ENCODE measurements at places on chromosomes 16 and 17.

DNA sequence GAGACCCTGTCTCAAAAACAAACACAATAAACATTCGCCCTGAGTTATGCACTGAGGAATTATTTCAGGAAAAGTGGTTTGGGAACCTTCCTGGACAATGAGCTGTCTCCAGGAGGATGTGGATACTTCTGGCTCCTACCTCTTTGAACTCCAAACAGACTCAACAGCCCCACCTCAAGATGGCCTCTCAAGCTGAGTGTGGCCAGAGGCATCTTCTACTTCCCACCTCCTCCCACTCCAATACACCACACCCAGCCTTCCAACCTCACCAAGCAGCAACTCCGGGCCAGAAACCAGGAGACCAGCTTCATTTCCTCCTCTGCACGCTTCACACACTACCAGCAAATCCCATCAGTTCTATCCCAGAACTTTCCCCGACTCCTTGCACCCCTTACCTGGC, 11.6 kb downstream of the HBQ1 start:
- H3K27ac ChIP-seq, result peak overlapping the region; percentile 22
- peaks cover 3% of the 10 kb centered on the region for H3K27me3 ChIP-seq
- no peak overlapping the region for H3K4me3 ChIP-seq
- 0 out of 2 replicates have a peak, but pooled peaks cover 6% of the 10 kb centered on the region for H3K4me1 ChIP-seq
- DNase-seq, result no peak
- peaks cover 22% of the 10 kb centered on the region for H3K36me3 ChIP-seq

DNA sequence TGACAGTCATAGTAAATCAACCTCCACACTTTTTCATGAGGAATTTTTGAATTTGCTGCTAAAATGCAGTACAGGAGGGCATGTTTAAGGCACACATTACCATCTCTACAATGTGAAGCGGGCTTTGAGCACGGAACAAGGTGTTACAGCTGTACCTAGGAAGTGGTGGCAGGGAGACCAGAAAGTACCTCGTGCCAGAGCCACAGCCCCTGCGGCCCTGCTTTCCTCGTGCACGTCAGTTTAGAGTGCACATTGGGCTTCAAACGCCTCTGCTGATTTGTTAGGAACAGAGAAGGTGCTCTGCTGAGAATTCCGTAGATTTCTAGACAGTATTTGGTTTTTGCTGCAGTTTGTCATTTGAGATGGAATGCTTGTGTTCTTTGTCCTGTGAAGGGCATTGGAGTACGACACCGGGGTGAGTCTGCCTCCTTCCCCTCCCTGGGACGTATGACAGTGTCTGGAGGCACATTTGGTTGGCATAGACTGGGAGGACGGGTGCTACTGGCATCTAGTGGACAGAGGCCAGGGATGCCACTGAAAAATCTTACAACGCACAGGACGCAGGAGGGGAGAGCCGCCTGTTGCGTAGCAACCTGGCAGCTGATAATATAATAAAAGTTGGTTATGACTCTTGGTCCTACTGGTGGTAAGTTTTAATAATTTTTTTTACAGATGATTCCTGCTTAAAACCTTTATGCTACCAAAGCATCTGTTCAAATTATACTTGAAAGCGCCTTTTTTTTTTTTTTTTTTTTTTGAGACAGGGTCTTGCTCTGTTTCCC, 9.1 kb downstream of the FOXK2 start:
- DNase-seq, result peak; percentile 53
- H3K4me1 ChIP-seq, result peaks cover 42% of the 10 kb centered on the region
- no peak overlapping the region for H3K4me3 ChIP-seq
- no peaks in the 10 kb centered on the region for H3K36me3 ChIP-seq
- H3K27ac ChIP-seq, result peak overlapping the region; percentile 28

- H3K4me3 ChIP-seq, result no peak overlapping the region
- peaks cover 6% of the 10 kb centered on the region for H3K4me1 ChIP-seq
- no peak for DNase-seq
- H3K27me3 ChIP-seq, result no peaks in the 10 kb centered on the region
Measured at GRCh38 chr17:82157046-82158035, 55.3 kb downstream of the CCDC57 start.

DNA sequence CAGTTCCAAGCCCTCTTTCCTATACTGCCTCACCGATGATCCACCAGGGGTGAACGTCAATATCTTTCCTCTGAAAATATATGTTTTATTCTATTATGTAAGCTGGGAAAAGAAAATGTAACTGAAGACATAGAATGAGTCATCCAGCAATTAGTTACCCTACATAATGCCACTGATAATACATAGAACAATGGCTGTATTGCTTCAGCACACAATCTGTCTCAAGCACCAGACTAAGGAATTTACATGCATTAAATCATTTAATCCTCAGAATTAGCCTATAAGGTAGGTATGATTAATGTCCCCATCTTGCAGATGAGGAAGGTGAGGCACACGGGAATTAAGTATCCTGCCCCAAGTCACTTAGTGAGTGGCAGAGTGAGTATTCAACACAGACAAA, 472.8 kb downstream of the TOX3 start:
- H3K36me3 ChIP-seq, result no peaks in the 10 kb centered on the region
- no peak overlapping the region for H3K4me3 ChIP-seq
- DNase-seq, result no peak

GRCh38 chr16:73154063-73154870, 106.3 kb upstream of the ZFHX3 start:
- H3K27ac ChIP-seq, result no peak overlapping the region
- no peak for DNase-seq
- no peak overlapping the region for H3K4me3 ChIP-seq
- peaks cover 4% of the 10 kb centered on the region for H3K27me3 ChIP-seq
- H3K4me1 ChIP-seq, result peaks cover 19% of the 10 kb centered on the region

DNA sequence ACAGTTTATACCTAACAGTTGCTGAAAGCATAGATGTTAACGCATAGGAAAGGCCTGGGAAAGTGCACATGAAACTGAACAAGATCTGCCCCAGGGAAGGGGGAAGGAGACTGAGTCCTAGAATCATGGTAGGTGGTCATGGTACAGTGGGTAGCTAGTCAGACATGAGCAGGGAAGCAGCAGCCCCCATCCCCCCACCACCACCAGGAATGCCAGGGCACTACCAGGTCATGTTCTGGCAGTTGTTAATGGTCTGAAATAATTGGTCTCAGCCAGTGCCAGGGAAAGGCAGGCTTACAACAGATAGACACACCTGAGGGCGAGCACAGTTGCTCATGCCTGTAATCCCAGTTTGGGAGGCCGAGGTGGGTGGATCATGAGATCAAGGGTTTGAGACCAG, 185.2 kb downstream of the CPPED1 start:
- no peak overlapping the region for H3K4me3 ChIP-seq
- H3K27ac ChIP-seq, result no peak overlapping the region

GRCh38 chr16:24953721-24954120, 61.4 kb downstream of the ARHGAP17 start:
- H3K36me3 ChIP-seq, result peaks cover 70% of the 10 kb centered on the region
- no peak overlapping the region for H3K27ac ChIP-seq
- H3K4me3 ChIP-seq, result no peak overlapping the region
- H3K4me1 ChIP-seq, result peaks cover 16% of the 10 kb centered on the region
- no peaks in the 10 kb centered on the region for H3K27me3 ChIP-seq

DNA sequence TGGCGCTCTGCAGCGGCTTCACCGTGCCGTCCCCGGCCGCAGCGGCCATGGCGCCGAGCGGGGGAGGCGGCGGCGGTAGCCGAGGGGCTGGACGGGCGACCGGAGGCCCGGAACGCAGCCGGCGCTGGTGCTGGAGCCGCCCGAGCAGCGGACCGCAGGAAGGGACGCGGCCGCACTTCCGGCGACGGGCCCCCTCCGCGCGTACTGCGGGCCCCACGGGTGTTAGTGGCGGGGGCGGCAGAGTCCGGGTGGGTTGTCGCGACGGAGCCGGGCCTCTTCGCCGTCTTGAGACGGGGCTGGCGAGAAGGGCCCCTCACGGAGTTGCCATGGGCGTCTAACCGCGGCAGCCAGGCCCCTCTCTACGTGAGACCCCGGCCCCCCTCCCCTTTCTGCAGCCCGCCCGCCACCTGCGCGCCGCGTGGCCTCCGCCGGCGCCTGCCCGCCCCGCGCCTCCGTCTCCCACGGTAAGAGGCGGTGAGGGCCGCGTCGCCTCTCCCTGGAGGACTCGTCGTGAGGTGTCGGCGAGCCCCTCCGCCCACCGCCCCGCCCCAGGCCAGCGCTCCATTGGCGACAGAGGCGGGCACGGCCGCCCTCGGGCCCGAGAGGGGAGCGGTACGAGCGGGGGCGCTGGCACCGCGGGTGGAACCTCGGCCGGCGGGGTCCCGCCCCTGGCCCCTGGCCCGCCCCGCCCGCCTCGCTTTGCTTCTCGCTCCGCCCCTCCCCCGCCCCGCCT, at the start of the genes VPS9D1 and ZNF276:
VPS9D1 (minus strand) TSS at position 86 of the 733 bp plus-strand sequence; CDS start at position 49, 37 bp downstream.
ZNF276 (plus strand) TSS at position 725 of the 733 bp plus-strand sequence. CDS start 104 bp downstream, outside the sequence.
- H3K36me3 ChIP-seq, result no peaks in the 10 kb centered on the region
- H3K4me1 ChIP-seq, result peaks cover 33% of the 10 kb centered on the region
- DNase-seq, result peak; percentile 58

DNA sequence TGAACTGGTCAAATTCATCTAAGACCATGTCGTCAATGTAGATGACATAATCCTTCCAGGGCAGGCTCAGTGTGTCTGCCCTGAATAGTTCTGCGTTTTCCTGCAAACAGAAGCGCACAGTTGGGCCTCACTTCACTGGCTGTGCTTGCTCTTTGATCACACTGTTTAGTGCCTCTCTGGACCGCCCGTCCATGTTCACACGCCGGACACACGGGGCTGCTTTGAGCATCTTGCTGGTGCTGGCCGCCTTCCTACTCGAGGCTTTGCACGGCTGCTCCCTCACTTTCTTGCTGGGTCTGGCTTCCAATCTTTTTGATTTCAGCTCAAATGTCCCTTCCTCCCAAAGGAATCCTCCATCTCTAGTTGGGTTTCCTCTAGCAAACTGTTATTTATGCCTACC, 37.4 kb downstream of the DNAH17 start:
- peaks cover 12% of the 10 kb centered on the region for H3K27me3 ChIP-seq
- no peak overlapping the region for H3K27ac ChIP-seq
- DNase-seq, result no peak
- H3K4me3 ChIP-seq, result no peak overlapping the region

DNA sequence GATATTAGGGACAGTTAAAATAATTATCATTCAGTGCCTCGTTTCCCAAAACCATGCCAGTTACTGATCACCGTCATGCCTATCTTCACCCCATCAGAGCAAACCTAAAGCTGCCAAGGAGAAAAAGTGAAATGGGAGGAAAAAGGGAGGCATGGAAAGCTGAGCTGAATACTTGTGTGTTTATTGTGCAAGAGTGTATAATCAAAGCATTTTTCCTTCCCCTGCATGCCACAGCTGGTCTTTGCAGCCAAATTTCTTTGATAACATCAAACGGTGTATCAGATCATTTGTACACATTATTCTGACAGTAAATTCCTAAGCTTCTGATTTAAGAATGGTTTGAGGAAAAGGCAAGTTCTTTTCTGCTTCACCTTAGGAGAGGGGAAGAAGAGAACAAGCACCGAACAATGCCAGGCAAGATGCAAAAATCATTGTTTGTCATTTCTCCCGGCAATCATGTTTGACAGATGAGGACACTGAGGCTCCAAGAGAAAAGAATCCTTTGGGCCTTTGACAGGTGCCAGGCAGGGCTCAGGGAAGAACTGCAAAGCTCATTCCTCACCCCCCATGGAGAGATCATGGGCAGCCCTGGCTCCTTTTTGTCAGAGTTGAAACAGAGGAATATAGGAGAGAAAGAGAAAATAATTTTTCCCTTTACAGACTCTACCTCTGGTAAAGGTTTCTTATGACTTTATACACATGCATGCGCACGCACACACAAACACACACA, 51.4 kb upstream of the ARHGAP44 start:
- peaks cover 5% of the 10 kb centered on the region for H3K27me3 ChIP-seq
- H3K4me3 ChIP-seq, result no peak overlapping the region
- H3K4me1 ChIP-seq, result peaks cover 28% of the 10 kb centered on the region
- H3K27ac ChIP-seq, result no peak overlapping the region
- no peak for DNase-seq

GRCh38 chr16:30063278-30063892, 2.2 kb upstream of the ALDOA start:
- peak overlapping the region; percentile 97 for H3K27ac ChIP-seq
- DNase-seq, result no peak
- H3K27me3 ChIP-seq, result peaks cover 11% of the 10 kb centered on the region

- H3K27ac ChIP-seq, result peak overlapping the region; percentile 60
- no peak for DNase-seq
- peaks cover 21% of the 10 kb centered on the region for H3K4me1 ChIP-seq
- H3K36me3 ChIP-seq, result no peaks in the 10 kb centered on the region
- peaks cover 2% of the 10 kb centered on the region for H3K27me3 ChIP-seq
- peak overlapping the region; percentile 81 for H3K4me3 ChIP-seq
Measured at GRCh38 chr17:4710693-4711634, 532 bp downstream of the ARRB2 start.

- H3K36me3 ChIP-seq, result no peaks in the 10 kb centered on the region
- no peak overlapping the region for H3K4me3 ChIP-seq
- DNase-seq, result no peak
- H3K4me1 ChIP-seq, result peaks cover 35% of the 10 kb centered on the region
- H3K27me3 ChIP-seq, result peaks cover 20% of the 10 kb centered on the region
Measured at GRCh38 chr16:86786338-86786737, 208.0 kb downstream of the FOXL1 start.

DNA sequence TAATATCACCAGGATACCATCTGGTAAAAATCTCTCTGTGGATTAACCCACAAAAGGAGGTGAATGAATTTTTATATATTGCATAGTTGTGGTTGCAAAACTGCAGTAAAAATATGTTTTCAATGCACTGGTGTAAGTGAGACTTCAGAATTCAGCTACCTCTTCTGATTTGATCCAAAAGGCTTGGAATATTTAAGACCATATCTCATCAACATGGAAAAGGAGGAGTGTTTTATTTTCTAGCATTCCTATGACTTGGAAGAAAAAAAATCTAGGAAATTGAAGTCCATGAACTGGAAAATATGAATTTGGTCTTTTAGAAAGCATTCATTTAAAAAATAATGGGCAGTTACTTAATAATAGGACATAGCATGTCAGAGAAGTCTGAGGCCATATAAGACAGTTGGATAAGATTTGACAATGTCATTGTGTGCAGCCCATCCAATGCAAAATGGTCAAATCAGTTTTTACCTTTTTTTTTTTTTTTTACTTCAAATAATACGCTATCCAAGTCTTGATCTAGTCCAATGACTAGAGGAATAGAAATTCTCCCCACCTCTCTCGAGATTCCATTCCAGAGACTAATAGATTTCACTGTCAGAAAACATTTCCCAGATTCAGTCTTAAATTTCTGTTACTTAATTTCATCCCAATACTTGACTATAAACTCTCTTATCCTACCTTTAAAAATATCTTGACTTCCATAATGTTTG, 364.9 kb upstream of the PMFBP1 start:
- peak; percentile 31 for DNase-seq
- H3K27ac ChIP-seq, result peak overlapping the region; percentile 61
- peaks cover 31% of the 10 kb centered on the region for H3K4me1 ChIP-seq

DNA sequence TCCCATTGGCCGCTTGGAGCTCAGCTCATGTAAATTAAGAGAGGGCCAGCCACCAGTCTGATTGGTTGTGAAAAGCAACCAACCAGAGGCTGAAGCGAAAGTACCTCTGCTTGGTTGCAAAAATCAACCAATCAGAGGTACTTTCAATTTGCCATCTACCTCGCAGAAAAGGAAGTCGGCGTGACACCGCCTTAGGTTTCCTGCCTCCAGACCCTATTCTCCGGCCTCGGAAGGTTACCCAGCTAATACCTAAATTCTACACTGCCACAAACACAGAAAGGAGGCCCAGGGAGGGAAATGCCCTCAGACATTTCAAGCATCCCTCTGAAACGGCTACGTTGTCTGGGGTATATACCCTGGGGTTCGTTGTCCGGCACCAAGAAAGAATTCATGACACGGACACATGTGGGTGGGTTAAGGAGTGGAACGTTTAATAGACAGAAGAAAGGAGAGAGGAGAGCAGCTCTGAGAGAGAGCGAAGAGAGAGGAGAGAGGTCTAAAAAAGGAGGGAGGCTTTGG, 481.3 kb downstream of the TMEM114 start:
- no peak overlapping the region for H3K27ac ChIP-seq
- no peaks in the 10 kb centered on the region for H3K27me3 ChIP-seq
- DNase-seq, result no peak
- peak overlapping the region; percentile 23 for H3K4me3 ChIP-seq
